Midbrain (tissue), 1 donor: ENCODE measurements at places on chromosomes 1 and 21.

- no peak for DNase-seq
Measured at GRCh38 chr1:18668046-18668445, 37.4 kb downstream of the PAX7 start.

DNA sequence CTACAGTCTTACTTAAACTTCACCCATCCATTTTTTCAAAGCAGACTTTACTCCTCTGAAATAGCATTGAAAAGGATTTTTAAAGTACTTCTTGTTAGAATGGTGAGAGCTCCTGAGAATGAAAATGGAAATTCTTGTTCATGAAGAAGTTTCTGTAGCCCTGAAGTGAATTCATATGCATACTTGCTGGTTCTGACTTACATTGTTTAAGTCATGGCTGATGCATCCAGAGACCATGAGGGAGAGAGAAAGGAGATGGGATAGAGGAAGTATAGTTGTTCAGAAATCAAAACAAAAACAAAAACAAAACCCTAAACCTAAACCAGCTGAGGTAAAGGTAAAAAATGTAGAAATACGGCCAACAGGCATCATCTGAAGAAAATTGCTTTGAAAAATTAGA is 27.1 kb upstream of the SAMSN1 start:
- DNase-seq = no peak

- DNase-seq = no peak
Measured at GRCh38 chr1:234469376-234469775, 9.6 kb downstream of the TARBP1 start.

GRCh38 chr1:101833312-101833711 is 163.4 kb downstream of the OLFM3 start:
- no peak for DNase-seq

- no peak for DNase-seq
Measured at GRCh38 chr1:58763214-58763613, 20.6 kb downstream of the JUN start.
